SJSA1 (cell line): ENCODE measurements at places on chromosomes 1 and 21. TPM values are rescaled to one million over a fixed set of nuclear protein-coding genes. Genes with fewer than 3 reads are reported as not detected.

Gene JAM2
- total RNA-seq, result not detected in 2 replicates

Gene C21orf91
- total RNA-seq, result 9.0 and 14.0 TPM in 2 replicates

Gene CHI3L1
- total RNA-seq, result not detected in 2 replicates

- H3K27me3 ChIP-seq, result no peaks in the 10 kb centered on the region
- no peaks in the 10 kb centered on the region for H3K36me3 ChIP-seq
- H3K4me3 ChIP-seq, result no peak overlapping the region
- peak; percentile 90 for DNase-seq
- no peak overlapping the region for H3K27ac ChIP-seq
- H3K4me1 ChIP-seq, result peaks cover 17% of the 10 kb centered on the region
These were observed 66.0 kb upstream of the SLC25A33 start for GRCh38 chr1:9473032-9473807.

DNA sequence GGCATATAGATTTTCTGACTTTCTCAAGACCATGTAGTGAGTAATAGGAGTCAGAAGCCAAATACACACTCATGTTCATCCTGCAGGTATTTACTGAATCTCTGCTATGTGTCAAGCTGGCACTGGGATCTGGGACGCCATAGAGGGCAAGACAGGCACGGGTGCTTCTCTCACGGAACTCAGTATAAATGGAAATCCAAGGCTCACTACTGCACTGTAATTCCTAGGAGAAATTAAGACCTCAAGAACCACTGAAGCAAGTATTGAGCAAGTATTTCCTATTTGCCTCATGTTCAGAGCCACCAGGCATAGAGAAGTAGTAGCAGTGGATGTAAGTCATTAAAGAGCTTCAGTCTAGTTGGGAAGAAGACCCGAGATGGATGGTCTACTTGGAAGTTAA, 38.9 kb downstream of the EIF2D start:
- H3K4me1 ChIP-seq, result peaks cover 6% of the 10 kb centered on the region
- no peak overlapping the region for H3K27ac ChIP-seq
- no peak overlapping the region for H3K4me3 ChIP-seq
- no peaks in the 10 kb centered on the region for H3K36me3 ChIP-seq
- no peaks in the 10 kb centered on the region for H3K27me3 ChIP-seq
- DNase-seq, result no peak

DNA sequence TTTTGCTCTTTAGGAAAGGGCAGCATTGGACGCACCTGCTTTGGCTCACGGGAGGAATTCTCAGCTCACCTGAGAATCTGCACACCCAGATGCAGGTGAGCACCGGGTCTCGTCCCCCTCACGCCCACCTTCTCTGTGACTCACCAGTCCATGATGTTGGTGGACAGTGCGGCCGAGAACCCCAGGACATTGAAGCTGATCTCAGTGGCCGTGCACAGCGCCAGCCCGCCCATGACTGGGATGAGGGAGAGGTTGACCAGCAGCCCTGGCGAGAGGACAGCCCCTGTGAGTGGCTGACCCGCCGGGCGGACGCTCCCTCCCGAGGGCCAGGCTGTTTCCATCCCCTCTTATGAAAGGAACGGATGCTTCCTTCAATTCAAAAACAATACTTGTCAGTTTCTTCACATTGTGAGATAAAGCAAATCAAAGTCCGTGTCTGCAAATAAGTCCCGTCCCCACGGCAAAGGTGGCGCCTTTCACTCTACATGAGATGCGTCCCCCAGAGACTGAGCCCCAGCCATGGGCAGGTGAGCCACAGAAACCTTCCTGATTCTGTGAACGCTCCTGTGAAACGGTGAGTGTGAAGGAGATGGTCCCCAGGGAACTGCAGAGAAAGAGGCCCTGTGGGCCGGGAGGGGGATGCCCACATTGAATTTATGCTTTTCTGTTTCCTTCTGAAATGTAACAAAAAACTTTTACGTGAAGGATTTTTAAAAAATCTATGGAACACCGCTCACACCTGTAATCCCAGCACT, 12.7 kb upstream of the CDK11B start:
- peak; percentile 39 for DNase-seq
- H3K27ac ChIP-seq, result no peak overlapping the region
- peaks cover 11% of the 10 kb centered on the region for H3K36me3 ChIP-seq

DNA sequence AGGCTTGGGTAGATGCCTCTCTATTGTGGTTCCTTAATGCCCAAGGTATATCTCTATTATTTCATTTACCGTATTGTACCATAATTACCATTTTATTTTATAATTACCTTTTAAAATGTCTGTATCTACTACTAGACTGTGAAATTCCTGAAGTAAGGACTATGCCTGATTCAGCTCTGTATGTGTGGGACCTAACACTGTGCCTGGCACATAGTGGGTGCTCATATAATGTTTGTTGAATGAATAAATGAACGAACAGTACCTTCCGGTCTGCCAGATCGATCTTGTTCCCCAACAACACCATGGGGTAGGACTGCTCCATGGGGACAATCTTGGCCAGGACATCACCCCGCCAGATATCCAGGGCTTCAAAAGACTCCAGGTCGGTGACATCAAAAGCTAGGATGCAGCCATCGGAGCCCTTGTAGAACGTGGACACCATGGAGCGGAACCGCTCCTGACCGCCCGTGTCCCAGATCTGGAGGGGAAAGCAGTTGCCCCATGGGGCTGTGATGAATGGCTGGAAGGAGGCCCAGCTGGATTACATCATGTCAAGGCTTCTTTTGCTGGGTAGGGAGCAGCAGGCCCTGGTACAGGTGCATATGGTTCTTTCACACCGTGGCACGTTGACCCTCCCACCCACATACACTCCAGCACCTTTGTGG, 10.8 kb downstream of the RAB7B start:
- DNase-seq, result no peak
- H3K27me3 ChIP-seq, result no peaks in the 10 kb centered on the region
- no peak overlapping the region for H3K4me3 ChIP-seq

- H3K4me1 ChIP-seq, result peaks cover 62% of the 10 kb centered on the region
- H3K36me3 ChIP-seq, result no peaks in the 10 kb centered on the region
- no peak overlapping the region for H3K27ac ChIP-seq
- DNase-seq, result no peak
- H3K4me3 ChIP-seq, result no peak overlapping the region
- H3K27me3 ChIP-seq, result no peaks in the 10 kb centered on the region
These were observed 7.9 kb upstream of the SRP9 start for GRCh38 chr1:225769687-225770086.

DNA sequence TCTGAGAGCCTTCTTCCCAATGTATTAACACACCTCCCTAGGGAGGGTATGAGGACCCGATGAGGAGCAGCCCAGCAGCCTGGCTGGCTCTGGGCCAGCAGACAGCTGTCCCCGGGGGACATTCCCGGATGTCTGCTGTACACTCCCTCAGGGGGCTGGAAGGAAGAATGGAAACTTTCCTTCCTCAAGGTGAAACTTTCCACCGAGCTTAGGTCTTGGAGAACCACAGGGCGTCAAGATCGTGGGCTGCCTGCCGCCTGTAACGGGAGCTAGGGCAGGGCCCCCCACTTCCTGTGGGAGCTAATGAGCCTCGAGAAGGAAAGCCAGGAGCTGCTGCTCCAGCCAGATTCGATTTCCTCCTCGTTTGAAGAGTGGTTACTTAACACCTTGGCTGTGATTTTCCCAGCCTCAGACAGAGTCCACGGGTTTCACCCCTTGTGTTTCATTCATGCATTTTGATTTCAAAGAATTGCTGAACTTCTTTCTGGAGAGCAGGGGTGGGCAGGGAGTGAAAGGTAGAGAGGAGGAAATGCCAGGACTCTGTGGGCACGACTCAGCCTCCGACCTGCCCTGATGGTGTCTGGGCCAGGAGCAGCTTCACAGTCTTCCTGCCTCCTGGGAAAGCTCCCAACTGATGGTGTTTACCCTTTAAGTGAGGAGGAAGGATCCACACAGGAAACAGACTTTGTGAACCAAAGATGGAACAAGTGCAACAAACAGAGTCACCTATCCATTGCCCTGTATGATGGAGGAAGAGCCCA, 29.7 kb downstream of the UBE2T start:
- no peaks in the 10 kb centered on the region for H3K36me3 ChIP-seq
- peaks cover 7% of the 10 kb centered on the region for H3K4me1 ChIP-seq

- H3K27ac ChIP-seq, result peak overlapping the region; percentile 71
- peaks cover 32% of the 10 kb centered on the region for H3K4me1 ChIP-seq
- no peak overlapping the region for H3K4me3 ChIP-seq
- no peaks in the 10 kb centered on the region for H3K27me3 ChIP-seq
These were observed 163.2 kb downstream of the ZBTB18 start for GRCh38 chr1:244214009-244214967.

GRCh38 chr1:241822846-241823245, 25.2 kb upstream of the EXO1 start:
- H3K36me3 ChIP-seq, result no peaks in the 10 kb centered on the region
- no peaks in the 10 kb centered on the region for H3K27me3 ChIP-seq
- no peak overlapping the region for H3K27ac ChIP-seq
- no peak overlapping the region for H3K4me3 ChIP-seq

GRCh38 chr1:209326076-209326475, 257.4 kb upstream of the CAMK1G start:
- no peak overlapping the region for H3K27ac ChIP-seq
- DNase-seq, result no peak
- H3K4me3 ChIP-seq, result no peak overlapping the region
- no peaks in the 10 kb centered on the region for H3K36me3 ChIP-seq

DNA sequence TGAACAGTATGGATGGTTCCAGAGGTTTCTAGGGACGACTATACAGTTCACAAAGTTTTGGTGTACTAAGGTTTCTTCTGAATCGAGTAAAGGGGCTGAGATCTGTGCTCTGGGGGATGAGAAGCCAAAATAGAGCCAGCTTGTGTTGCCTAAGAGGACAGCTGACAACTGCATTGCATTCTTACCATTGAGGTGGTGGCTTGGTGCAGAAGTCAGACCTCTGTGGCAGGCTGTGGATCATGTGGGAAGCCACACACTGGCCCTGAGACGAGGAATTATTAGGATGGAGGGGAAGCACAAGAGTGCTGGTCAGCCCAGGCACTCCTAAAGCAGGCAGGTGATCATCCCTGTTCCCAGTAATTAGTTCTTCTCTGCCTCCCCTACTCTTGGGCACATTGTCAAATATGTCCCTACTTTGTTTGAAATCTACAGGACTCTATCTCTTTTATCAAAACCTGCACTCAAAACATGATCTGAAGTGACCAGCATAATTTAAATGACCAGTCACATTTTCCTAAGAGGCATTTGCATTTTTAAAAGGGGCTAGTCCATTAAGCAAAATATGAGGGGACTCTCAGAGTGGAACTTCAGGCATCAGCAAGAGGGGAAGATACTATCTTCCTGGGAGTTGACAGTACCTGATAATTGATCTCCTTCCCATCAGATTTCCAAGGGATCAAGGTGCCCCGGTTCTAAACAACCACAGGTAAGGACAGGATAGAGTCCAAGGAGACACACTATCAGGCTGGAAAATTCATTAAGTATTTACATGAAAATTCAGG, at the start of gene FCRLB:
Gene FCRLB, plus strand, starts transcription at position 589 of the 782 bp plus-strand sequence. CDS start 1,129 bp downstream, outside the sequence.
- no peaks in the 10 kb centered on the region for H3K36me3 ChIP-seq
- peak within 1 kb of the TSS; percentile 31 for H3K27ac ChIP-seq
- DNase-seq, result no peak
- no peaks in the 10 kb centered on the region for H3K27me3 ChIP-seq

Gene S1PR1
- total RNA-seq, result 3.7 and 13.3 TPM in 2 replicates

DNA sequence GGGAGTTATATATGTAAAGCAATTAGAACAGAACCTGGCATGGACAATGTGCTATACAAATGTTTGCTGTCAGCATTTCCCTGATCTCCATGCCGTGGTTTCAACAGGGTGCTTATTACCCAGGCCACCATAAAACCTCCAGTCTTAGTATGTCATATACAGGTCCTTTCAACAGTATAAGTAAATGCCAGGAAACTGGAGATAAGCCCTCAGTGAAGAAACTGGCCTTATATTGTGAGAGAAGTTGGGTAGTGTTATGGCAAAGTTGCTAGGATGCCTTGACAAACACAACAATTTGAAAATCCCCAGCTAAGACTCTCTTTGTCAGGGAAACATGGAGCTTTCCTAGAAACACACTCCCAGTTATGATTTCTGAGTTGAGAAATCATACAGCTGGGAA, 850.2 kb upstream of the ADAMTS5 start:
- no peaks in the 10 kb centered on the region; the same call in 1 of the 2 replicates for H3K4me1 ChIP-seq
- H3K27me3 ChIP-seq, result no peaks in the 10 kb centered on the region
- no peak overlapping the region for H3K4me3 ChIP-seq
- H3K36me3 ChIP-seq, result no peaks in the 10 kb centered on the region

DNA sequence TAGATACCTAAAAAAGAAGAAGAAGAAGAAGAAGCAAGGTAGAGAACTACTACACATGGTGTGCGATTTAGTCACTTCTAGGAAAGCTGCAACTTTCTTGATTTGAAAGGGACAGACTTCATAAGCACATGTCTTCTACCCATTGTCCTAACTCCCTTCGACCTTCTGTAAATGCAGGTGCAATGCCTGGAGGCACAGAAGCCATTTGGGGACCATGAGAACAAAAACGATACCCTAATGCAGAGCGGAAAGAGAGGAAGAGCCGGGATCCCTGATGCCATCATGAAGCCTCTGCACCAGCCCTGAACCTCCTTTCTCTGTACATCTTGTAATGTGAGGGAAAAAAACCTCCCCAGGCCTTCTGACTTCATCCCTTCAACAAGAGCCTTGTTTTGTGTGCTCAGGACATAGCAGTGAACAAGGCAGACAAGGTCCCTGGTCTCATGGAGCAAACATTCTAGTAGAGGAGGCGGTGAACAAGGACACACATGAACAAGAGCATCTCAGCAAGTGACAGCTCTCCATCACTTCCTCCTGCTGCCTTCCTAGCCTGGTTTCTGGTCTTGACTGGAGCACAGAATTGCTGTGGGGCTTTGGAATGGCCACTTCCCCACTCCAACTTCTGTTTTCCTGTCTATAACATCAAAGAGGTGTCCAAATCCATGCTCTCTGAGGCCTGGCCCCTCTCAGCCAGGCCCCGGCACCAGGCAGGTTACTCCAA, 5.5 kb upstream of the LAPTM5 start:
- no peaks in the 10 kb centered on the region for H3K36me3 ChIP-seq
- no peak for DNase-seq
- H3K27me3 ChIP-seq, result no peaks in the 10 kb centered on the region
- no peak overlapping the region for H3K27ac ChIP-seq
- no peak overlapping the region for H3K4me3 ChIP-seq

DNA sequence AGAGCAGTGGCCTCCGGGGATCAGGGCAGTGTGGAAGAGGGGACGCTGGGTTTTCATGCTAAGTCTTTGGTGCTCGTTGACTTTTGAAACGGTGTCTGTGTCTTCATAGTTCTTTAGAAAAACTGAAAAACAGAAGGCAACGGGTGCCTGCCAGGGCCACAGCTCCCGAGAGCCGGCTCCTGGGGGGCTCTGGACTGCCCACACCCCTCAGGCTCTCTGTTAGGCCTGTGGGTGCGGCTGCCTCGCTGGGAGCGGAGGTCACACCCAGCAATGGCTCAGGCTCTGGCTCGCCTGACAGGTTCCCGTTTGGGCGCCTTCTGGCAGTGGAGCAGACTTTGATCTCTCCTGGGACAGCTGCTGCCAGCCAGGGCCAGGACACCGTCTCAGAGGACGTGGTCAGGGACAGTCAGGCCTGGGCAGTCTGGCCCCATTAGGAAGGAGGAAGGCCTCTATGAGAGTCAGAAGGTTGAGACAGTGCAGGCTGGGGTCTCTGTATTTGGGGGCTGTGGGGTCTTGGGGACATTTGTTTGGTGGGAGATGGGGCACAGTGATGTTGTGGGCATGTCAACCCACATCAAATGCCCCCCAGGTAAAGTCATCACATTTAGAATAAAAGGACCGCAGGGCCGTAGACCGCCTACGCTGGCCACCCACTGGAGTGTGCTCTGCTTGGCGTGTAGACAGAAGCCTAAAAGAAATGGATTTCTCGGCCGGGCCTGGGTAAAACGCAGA, 5.6 kb downstream of the ARHGEF16 start:
- no peaks in the 10 kb centered on the region for H3K27me3 ChIP-seq
- peaks cover 11% of the 10 kb centered on the region; the same call in 1 of the 2 replicates for H3K36me3 ChIP-seq
- peaks cover 41% of the 10 kb centered on the region for H3K4me1 ChIP-seq
- no peak overlapping the region for H3K4me3 ChIP-seq
